ENCODE measurements at places on chromosomes 11 and 22. TPM values are rescaled to one million over a fixed set of nuclear protein-coding genes. Genes with fewer than 3 reads are reported as not detected.

- H3K4me3 ChIP-seq = no peak overlapping the region
- no peak for DNase-seq
- no peaks in the 10 kb centered on the region for H3K4me1 ChIP-seq
- H3K27me3 ChIP-seq = no peaks in the 10 kb centered on the region
- H3K27ac ChIP-seq = no peak overlapping the region
Observed at GRCh38 chr11:94553938-94554337, 10.2 kb downstream of the FUT4 start.

GRCh38 chr11:10865837-10866270, 8.0 kb upstream of the ZBED5 start:
- DNase-seq = no peak
- H3K4me1 ChIP-seq = no peaks in the 10 kb centered on the region
- H3K27ac ChIP-seq = no peak overlapping the region
- H3K4me3 ChIP-seq = no peak overlapping the region
- H3K36me3 ChIP-seq = no peaks in the 10 kb centered on the region

DNA sequence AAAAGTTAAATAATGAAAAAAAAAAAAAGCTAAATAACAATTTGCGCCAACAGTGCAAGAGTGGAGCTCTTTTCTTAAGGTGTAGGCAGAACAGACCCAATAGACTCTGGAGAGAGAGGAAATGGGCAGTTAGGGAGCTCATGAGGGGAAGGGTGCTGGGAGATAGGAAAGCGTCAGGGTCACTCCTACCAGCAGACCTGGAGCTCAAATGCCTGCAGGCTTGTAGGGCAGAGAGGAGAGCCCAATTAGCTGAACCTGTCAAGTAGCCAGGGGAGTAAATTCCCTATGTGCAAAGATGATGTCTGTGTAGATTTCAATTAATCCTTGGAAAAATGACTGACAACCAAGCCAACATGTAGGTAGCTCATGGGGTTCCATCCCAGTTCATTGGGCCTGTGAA, 73.0 kb downstream of the RAB30 start:
- no peak overlapping the region for H3K27ac ChIP-seq
- no peak for DNase-seq
- H3K4me3 ChIP-seq = no peak overlapping the region
- H3K27me3 ChIP-seq = no peaks in the 10 kb centered on the region
- H3K36me3 ChIP-seq = peaks cover 2% of the 10 kb centered on the region

The DNAJB7 gene
- not detected for total RNA-seq

The TMPRSS4 gene
- total RNA-seq = not detected

DNA sequence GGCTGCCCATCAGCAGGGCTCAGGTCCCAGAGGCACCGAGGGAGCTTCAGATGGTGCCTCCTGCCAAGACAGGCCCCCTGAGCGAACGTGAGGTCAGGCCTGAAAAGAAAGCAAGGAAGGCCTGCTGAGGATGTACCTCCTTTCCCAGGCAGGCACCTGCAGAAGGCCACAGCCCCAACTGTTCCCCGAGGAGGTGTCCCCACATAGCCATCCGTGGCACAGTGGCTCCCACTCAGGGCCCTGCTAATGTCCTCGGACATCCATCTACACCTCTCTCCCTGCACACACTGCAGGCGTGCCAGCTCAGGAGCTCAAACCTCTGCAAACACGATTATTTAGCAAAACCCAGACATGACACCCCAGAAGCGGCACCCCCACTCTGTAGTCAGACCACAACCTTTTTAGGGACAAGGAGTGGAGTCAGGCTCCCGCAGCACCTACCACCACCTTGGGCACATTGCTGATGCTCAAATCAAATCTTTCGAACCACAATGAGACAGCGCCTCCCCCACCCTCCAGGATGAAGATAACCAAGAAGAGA, 36.9 kb downstream of the SHANK2 start:
- peaks cover 26% of the 10 kb centered on the region for H3K4me1 ChIP-seq
- no peak overlapping the region for H3K27ac ChIP-seq
- no peak for DNase-seq
- no peaks in the 10 kb centered on the region for H3K36me3 ChIP-seq
- H3K4me3 ChIP-seq = no peak overlapping the region

The CABP7 gene
- 0.09 TPM for total RNA-seq

The RASSF10 gene
- 0.35 TPM for total RNA-seq

DNA sequence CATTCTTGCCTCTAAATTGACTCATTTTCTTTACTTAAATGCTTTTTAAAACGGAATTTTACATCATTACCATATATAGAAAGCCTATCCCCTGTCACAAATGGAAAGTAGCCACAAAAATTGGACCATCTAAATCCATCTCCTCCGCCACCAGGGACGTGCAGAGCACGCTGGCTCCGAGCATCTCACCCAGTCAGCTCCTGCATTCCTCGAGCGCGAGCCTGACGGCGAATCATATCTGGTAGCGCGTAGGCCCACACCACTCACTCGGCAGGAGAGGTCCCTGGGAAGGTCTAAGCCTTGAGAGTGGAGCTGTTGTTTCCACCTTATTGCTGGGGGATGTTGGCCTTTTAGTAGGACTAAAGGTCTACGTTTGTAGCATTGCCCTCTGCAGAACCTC, 152.4 kb downstream of the TRIM29 start:
- no peak for DNase-seq
- peaks cover 17% of the 10 kb centered on the region for H3K4me1 ChIP-seq
- H3K4me3 ChIP-seq = no peak overlapping the region
- no peak overlapping the region for H3K27ac ChIP-seq
- peaks cover 17% of the 10 kb centered on the region for H3K27me3 ChIP-seq

The MSANTD2 gene
- 13.4 TPM for total RNA-seq

The PDGFD gene
- 25.7 TPM for total RNA-seq

- DNase-seq = no peak
- H3K4me1 ChIP-seq = no peaks in the 10 kb centered on the region
- peaks cover 9% of the 10 kb centered on the region for H3K27me3 ChIP-seq
- H3K27ac ChIP-seq = no peak overlapping the region
- H3K4me3 ChIP-seq = no peak overlapping the region
Observed at GRCh38 chr22:48042621-48043395, 1280.4 kb downstream of the TBC1D22A start.

The DUSP8 gene
- total RNA-seq = 1.5 TPM

DNA sequence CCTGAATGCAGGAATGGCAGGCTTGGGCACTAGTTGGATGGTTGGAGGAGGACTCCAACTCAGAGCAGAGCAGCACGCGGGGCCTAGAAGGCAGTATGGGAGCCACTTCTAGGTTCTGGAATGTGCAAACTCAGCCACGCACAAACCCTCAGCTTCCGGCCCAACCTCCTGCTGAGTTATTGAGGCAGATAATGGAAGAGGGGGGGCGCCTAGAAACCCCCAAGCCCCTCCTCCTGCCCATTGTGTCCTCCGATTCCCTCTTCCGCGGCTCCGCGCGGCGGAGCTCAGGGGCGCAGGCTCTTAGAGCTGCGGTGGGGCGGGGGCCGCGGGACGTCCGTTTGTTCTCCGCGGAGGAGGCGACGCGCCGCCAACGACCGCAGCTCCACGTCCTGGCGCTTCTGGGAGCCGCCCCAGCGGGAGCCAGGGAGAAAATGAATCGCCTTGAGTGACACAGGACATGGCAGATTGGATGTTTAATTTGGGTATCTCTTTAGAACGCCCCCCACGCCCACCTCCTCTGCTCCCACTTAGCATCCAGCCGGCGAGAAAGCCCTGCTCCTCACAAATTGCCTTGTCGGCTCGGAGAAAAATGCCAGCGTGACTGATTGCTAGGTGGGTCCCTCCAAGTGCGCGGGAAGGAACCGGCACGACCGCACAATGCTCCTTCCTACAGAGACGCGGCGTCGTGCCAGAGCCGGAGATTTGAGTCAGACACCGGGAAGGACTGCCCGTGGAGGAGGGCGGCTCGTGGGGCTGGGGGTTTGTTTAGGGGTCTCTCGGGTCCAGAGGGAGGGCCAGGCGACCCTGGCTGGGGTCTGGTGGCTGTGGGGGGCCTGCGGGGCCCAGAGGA, 144.6 kb downstream of the NECTIN1 start:
- peaks cover 34% of the 10 kb centered on the region for H3K27me3 ChIP-seq
- H3K4me3 ChIP-seq = peak overlapping the region; percentile 43
- no peak overlapping the region for H3K27ac ChIP-seq
- H3K36me3 ChIP-seq = no peaks in the 10 kb centered on the region

Data from muscle of leg (tissue), 16 donors.